ENCODE measurements at places on chromosomes 3 and 15.

DNA sequence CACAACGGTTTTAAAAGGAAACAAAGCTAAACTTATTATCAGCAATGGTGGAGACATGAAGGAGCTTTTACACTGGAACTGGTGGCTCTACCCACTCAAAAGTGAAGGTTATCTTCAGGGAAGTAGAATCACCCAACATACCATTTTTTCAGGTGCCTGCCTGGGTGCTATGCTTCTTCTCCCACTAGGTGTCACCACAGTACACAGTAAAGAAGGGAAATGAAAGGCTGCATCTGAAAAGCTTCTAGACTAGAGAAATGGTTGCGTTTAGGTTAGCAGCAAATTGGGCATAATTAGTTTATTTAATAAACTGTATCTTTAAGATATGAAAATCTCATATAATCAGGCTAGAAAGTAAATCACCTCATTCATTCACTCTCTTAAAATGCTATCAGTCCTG lies 47.0 kb upstream of the SELENOK start:
- peak; percentile 2 for DNase-seq

DNA sequence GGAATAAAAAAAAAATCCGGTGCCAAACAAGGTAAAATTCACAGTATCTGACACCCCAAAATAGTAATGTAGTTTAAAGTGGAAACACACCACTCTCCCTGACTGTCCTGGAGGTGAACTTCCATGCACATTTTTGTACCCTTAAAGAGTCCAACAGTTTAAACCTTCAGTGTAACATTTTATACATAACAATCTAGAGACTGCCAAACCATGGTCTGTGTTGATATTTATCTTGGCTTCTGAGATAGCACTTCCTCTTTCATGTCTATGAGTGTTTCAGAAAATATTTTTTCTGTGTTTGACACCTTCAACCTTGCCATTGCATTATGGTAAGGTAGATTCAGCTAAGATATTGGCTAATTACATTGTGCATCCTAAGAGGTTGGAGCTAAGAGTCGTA lies 13.9 kb downstream of the TMEM45A start:
- DNase-seq: no peak

- no peak for DNase-seq
Observed at GRCh38 chr3:121619691-121620090, 26.5 kb downstream of the FBXO40 start.

GRCh38 chr15:85742186-85742821 lies 52.4 kb downstream of the KLHL25 start:
- DNase-seq: peak; percentile 62

GRCh38 chr15:64146041-64146440 lies 5.5 kb upstream of the SNX22 start:
- DNase-seq: no peak
